Fibroblast of gingiva (primary cell): ENCODE measurements at places on chromosomes 1 and 21.

GRCh38 chr1:221718381-221719277 is 23.3 kb downstream of the DUSP10 start:
- DNase-seq = peak; percentile 97

DNA sequence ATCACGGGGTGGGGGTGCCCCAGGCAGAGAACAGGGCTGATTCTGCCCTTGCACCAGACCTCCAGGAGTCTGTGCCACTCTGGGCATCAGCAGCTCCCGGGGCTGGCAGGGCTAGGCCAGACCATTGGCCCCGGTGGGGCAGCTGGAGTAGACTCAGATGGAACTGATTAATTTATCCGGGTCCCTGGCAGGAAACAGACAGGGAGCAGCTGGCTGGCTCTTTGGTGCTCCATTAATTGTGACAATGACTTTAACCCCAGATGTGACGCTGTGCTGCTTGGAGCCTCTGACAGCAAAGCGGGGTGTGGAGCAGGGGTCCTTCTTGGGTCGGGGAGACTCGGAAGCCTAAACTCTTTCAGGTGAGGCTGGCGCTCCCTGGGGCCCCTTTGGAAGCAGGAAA is 9.5 kb downstream of the EPHA8 start:
- DNase-seq = no peak

DNA sequence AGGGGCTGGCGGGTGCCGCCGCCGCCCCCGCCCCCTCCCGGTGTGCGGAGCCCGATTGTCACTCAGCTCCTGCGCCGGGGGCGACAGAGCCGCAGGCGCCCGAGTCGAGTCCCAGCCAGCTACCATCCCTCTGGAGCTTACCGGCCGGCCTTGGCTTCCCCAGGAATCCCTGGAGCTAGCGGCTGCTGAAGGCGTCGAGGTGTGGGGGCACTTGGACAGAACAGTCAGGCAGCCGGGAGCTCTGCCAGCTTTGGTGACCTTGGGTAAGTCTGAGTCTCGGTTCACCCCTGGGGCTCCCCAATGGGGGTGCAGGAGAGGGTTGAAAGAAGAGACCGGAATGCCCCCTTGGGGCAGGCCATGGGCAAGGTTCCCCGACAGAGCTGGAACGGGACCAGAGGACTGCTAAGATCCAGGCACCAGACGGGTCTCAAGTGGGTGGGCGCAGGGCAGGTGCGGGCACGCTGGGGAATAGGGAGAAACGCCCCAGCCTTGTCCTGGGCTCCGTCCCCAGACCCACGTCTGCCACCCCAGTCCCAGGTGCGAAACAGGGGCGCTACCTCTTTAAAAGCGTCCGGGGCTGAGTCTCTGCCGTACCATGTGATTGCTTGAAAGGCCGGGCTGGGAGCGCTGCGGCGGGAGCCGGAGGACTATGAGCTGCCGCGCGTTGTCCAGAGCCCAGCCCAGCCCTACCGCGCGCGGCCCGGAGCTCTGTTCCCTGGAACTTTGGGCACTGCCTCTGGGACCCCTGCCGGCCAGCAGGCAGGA is at the start of gene ADORA1:
Gene ADORA1 (plus strand): TSS at position 61 of the 765 bp plus-strand sequence. CDS start 1,116 bp downstream, outside the sequence.
- DNase-seq = no peak

DNA sequence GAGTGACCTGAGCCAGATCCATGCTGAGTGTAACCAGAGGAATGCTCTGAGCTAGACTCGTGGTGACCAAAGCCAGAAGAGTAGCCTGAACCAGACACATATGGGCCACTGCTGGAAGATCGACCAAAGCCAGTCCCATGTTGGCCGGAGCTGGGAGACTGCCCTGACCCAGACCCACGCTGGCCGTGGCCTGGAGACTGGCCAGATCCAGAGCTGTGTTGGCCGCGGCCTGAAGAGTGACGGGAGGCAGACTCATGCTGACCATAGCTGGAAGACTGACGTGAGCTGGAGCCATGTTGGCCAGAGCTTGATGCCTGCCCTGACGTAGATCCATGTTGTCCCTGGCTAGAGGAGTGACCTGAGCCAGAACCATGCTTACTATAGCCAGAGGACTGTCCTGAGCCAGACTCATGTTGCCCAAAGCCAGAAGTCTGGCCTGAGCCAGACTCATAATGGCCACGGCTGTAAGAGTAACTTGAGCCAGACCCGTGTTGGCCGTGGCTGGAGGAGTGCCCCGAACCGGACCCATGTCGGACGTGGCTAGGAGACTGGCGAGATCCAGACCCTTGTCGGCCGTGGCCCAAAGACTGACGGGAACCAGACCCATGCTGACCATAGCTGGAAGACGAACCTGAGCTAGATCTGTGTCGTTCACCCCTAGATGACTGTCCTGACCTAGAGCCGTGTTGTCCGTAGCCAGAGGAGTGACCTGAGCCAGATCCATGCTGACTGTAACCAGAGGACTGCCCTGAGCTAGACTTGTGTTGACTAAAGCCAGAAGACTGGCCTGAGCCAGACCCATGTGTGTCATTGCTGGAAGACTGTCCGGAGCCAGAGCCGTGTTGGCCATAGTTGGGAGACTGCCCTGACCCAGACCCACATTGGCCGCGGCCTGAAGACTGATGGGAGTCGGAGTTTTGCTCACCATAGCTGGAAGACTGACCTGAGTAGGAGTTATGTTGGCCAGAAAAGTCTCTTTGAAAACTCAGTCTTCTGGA is 3.5 kb downstream of the HRNR start:
- DNase-seq = no peak

DNA sequence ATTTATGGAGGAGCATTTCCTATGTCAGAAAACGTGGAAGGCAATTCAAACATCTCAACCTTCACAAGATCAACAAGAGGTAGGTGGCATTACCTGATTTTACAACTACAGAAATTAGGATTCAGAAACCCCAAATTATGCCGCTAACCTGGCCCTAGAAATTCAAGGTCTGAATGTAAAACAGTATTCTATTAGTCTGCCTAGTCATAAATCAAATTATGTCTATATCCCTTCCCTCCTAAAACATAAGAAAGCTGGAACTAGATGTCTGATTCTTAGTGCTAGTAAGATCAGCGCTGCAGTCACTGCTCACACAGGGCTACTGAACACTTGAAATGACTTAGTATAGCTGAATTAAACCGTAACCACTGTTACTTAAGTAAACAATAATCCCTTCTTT is 1.4 kb downstream of the TOMM20 start:
- DNase-seq = no peak

DNA sequence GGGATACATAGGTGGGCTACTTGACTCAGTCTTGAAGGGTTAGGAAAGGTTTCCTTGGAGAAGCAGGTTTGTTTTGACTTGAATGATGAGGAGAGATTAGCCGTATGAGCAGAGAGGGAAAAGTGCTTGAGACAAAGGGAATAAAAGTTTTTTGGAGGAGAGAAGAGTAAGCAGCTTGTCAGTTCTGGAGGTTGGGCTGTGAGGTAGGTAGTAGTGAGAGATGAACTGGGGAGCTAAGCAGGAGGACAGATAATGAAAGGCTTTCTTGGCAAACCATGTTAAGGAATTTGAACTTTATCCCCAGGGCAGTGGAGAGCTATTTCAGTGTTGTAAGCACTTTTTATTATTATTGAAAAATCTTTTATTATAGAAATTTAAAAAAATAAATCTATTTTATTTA is 3.6 kb downstream of the OSBPL9 start:
- DNase-seq = no peak

GRCh38 chr1:32981003-32981901 is 16.6 kb upstream of the RNF19B start:
- peak; percentile 55 for DNase-seq

DNA sequence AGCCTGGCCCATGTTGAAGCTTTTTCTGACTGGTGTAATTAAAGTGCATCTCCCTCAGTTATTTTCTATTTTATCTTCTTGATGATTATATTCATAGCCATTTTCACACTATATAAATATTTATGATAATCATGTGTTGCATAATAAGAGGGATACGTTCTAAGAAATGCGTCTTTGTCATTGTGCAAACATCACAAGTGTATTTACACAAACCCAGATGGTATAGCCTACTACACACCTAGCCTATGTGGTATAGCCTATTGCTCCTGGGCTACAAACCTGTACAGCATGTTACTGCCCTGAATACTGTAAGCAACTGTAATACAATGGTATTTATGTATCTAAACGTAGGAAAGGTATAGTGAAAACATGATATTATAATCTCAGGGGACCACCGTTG is 88.1 kb downstream of the BACH1 start:
- DNase-seq = no peak

GRCh38 chr1:217091561-217091960 is 368.3 kb upstream of the ESRRG start:
- DNase-seq = no peak

DNA sequence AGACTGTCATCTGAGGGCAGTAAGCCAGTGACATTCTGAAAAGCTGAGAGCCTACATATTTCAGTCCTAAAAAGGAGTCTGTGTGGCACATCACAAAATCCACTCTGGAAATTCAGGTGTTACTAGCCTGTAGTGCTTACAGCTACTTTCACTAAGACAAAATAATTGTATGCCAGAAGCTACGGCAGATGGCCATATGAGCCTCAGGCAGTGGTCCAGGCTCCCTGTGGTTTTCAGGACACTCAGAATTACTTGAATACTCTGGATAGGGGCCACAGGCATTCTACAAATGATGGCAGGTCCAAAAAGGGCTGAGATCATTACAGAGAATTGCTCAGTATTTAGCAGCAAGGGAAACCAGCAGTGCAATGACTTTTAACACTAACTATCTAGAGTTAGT is 527.1 kb downstream of the MRPL39 start:
- DNase-seq = no peak

DNA sequence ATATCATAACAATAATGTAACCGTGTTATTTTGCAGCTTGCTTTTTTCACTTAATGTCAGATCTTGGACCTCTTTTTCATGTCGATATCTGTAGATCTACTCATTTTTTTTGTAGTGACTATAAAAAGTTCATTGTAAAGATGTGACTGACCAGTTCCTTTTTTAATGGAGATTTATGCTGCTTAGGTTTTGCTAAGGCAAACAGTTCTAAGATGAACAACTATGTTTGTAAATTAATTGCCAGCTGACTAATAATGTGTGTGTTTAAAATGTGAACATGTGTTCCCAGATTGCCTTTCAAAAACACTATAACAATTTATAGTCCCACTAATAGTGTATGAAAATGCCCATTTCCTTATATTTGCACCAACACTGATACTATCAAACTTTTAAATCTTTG is 18.1 kb upstream of the EPS8L3 start:
- DNase-seq = no peak

- DNase-seq = no peak
These were observed 232.1 kb downstream of the LMO4 start for GRCh38 chr1:87560601-87561360.

- no peak for DNase-seq
These were observed 72.4 kb upstream of the POU3F1 start for GRCh38 chr1:38118976-38119375.

- DNase-seq = no peak
These were observed 79.8 kb upstream of the CYYR1 start for GRCh38 chr21:26652854-26653253.

GRCh38 chr1:76759171-76759860 is 108.0 kb upstream of the ST6GALNAC5 start:
- no peak for DNase-seq

DNA sequence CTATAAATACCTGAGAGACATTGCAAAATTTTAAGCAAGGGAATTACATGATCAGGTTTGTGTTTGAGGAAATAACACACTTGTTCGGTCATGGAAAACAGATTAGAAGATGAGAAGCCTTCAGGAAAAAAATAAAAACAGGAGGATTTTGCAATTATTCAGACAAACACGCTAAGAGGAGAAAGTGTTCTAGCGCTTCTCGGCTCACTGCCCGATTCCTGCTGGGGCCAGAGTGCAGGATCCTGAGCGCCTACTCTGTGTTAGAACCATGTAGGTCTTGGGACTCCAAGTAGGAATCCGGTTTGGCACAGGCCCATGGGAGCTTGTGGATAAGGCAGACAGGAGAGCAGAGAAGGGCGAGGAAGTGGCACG is 8.1 kb upstream of the PRELP start:
- peak; percentile 61 for DNase-seq

- DNase-seq = no peak
These were observed 84.1 kb upstream of the VANGL1 start for GRCh38 chr1:115557715-115558114.

- no peak for DNase-seq
These were observed 40.4 kb downstream of the RIMS3 start for GRCh38 chr1:40625076-40625475.

- no peak for DNase-seq
These were observed 59.3 kb downstream of the NKAIN1 start for GRCh38 chr1:31180338-31180737.

DNA sequence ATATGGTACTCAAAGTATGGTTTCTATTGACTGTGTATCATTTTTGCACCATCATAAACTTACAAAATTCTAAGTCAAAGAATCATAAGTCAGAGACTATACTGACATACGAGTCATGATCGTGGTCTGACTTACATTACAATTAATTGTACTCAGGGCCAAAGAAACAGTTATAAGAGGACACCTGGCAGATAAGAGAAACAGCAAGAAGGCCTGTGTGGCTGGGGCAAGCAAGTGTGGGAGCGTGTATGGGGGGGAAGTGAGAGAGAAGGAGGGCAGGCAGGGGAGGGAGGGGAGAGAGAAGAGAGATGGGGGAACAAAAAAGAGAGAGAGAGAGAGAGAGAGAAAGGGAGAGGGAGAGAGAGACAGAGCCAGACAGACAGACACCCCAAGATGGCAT is 70.9 kb downstream of the RERE start:
- DNase-seq = no peak

- DNase-seq = no peak
These were observed 176.2 kb downstream of the ADGRL4 start for GRCh38 chr1:78830321-78830720.

- no peak for DNase-seq
These were observed 4.9 kb downstream of the CD48 start for GRCh38 chr1:160706526-160707235.

GRCh38 chr1:207837673-207838072 is 73.3 kb downstream of the CD34 start:
- DNase-seq = no peak

DNA sequence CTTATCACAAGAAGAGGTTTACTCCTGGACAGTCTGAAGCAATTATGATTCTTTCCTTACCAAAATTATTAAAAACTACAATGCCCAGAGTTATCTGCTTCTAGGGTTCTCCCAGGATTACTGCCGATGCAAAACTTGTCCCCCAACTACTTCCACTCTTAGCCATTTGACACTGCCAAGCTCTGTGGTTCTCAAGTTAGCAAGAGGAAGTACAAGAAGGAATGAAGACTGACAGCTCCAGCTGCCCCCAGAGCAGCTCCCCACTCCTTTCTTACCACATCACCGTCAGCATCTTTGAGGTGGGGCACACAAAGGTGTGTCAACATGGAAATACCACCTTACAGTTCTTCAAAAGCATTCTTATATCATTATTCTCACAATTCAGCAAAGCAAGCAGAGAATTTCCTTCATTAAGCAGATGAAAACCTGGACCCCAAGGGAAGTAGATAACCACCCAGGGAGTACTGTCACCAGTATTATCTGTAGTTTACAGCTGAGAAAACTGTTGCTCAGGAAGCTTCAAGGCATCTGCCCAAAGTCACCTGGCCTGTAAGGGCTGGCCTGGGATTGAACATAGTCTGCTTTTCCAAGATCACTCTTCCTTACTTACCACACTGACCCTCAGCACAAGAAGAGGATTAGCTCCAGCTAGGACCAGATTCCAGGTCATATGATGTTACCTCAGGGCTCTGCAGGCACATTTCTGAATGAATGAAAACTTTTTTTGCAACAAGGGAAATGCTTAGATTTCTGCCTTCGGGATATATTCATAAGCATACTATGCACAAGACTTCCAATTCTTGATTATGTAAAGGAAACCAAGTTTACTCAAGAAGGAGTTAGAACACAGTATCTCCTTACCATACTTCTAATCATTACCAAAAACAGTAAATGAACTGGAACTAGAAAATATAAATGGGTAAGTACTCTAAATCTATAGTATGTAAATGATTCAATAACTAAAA is 9.3 kb downstream of the PSMG1 start:
- no peak for DNase-seq

GRCh38 chr1:98410082-98410481 is 251.4 kb upstream of the SNX7 start:
- no peak for DNase-seq
